Renal cortex interstitium (tissue), 15 donors: ENCODE measurements at places on chromosomes 2 and 18.

DNA sequence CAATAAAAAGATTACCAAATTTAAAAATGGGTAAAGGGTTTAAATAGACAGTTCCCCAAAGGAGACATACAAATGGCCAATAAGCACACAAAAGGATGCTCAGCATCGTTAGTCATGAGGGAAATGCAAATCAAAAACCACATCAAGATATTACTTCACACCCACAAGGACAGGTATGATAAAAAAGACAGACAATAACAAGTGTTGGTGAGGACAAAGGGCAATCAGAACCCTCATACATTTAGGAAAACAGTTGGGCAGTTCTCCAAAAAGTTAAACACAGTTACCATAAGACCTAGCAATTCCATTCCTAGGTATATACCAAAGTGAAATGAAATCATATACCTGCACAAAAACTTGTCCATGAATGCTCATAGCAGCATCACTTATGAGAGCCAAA, 14.5 kb downstream of the CREG2 start:
- no peak for DNase-seq

- DNase-seq: no peak
Measured at GRCh38 chr2:59694176-59694575, 859.3 kb downstream of the BCL11A start.

GRCh38 chr18:63298400-63299365, 20.9 kb downstream of the BCL2 start:
- DNase-seq: no peak

- no peak for DNase-seq
Measured at GRCh38 chr2:86477349-86477748, 36.2 kb downstream of the KDM3A start.

- DNase-seq: no peak
Measured at GRCh38 chr2:233693963-233694362, 1.3 kb downstream of the UGT1A6 start.

GRCh38 chr2:200383380-200384110, 77.1 kb downstream of the SPATS2L start:
- DNase-seq: no peak

DNA sequence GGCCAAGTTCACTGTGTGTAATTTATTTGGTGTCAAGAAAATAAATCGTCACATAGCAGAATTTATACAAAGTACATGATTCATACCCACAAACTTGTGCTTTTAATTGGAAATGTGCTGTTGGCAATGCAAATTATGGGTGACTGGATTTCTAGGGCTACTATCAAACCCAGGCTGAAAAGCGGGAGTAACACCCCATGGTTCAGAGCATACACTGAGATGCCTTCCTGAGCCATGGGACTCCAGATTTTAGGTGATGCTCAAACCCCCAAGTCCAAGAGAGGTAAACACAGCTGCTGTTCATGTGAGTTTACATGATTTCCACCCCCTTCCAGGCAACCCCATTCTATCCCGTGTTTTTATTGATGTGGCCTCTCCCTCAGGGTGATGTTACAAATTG, 565.9 kb upstream of the ID2 start:
- no peak for DNase-seq

DNA sequence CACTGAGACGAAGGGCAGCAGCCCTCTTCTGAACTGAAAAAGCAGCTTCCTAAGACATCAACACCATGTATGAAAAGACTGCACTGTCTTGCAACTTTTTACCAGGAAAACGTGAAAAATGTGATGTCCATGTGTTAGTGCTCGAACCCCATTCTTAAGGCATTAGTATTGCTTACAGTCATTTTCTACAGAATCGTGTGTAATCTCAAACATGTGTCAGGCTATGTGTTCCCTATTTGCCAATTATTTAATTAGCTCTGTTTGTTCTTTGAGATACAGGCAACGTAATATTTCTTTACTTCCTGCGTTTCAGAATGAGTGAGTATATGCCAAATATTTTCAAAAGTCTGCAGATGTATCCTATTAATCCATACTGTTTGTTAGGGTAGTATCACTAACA, 307.7 kb upstream of the CCDC68 start:
- no peak for DNase-seq

GRCh38 chr2:43346602-43347567, 120.5 kb upstream of the ZFP36L2 start:
- no peak for DNase-seq

GRCh38 chr18:13521418-13521817, 204.9 kb downstream of the FAM210A start:
- no peak for DNase-seq

DNA sequence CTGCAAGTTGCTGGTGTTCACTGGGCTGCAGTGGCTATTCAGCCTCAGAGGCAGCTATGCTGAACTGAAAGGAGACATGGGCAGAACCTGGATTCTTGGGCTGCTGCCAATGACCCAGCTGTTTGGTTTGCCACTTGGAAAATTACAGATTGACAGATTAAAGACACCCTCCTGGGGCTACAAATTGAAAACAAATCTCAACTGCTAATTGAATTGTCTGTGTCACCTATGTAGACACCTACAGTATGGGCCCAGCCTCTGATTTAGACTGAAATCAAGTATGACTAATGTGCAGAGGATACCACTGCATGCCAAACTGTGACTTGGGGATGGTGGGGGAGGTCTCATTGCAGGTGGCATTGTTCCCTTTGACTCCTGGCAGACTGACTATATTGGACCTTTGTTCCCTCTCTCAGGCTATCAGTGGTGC, 42.8 kb downstream of the ITSN2 start:
- DNase-seq: no peak

- DNase-seq: no peak
Measured at GRCh38 chr2:226247289-226248275, 552.0 kb downstream of the IRS1 start.

DNA sequence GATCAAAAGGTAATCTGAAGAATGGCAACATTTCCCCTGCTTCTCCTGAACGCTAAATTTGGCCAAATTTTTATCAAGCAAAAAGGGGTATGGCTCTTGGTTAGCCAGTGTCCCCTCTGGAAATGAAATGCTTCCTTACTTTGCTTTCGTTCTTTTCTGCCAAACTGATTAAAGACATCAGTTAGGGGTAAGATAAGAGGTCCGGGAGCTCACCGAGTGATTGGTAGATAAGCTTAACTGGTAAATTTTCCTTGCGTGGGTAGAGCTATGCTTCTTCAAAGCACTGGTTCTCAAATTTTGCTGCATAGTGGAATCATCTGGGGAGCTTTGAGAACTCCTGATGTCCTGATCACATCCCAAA, 62.7 kb upstream of the MAPRE2 start:
- no peak for DNase-seq

GRCh38 chr2:42835577-42836371, 43.4 kb upstream of the HAAO start:
- no peak for DNase-seq

DNA sequence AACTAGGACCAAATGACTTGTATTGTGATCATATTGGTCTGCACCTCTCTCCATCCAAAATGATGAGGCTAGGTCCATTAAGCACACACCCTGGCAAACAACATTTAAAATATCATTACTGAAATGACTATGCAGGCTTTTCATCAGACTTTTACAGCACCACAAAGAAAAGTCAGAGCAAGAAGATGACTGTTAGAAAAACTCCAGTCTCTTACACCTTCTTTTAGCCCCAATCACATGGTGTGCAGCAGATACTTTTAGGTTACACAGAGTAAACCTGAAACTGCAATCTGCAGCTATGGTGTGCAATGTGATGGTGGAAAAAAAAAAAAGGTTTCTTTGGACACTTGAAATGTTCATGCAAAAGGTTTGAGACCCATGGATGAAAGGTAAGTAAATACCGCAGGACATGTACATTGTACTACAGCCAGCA, 5.4 kb upstream of the POLI start:
- no peak for DNase-seq

- DNase-seq: no peak
Measured at GRCh38 chr2:69138247-69138772, 125.3 kb downstream of the ANTXR1 start.

- no peak for DNase-seq
Measured at GRCh38 chr2:229869226-229869625, 52.6 kb downstream of the TRIP12 start.

GRCh38 chr2:66667301-66667700, 232.4 kb downstream of the MEIS1 start:
- DNase-seq: no peak

DNA sequence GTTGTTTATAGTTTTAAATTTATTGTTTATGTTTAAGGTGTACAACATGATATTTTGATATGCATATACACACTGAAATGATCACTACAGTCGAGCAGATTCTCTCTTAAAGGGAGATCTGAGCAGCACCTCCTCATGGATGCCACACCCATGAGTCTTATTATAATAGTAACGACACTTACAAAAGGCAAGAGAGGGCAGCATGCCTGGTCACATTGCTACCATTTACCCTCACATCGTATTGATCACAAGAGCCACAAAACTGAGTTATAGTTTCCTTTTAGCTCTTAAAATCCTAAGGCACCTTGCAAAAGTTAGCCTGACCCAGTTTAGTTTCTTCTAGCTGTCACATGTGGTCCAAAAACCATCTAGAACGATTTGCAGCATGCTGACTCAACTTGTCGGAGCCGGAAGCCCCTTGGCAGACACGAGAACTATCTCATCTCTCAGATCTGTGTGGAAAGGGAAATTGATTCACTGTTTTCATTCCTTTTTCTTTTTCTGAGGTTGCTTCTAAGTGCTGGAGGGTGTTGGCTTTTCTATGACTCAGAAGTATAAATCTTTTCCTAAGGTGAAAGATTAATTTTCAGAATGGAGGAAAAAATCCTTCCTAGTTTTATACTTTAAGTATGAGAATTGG, 85.3 kb downstream of the CDC42EP3 start:
- no peak for DNase-seq

- DNase-seq: no peak
Measured at GRCh38 chr2:184971546-184972068, 373.3 kb downstream of the ZNF804A start.

- no peak for DNase-seq
Measured at GRCh38 chr2:15832030-15832709, 108.2 kb upstream of the MYCN start.

GRCh38 chr2:68790600-68790999, 56.0 kb downstream of the ARHGAP25 start:
- DNase-seq: no peak

GRCh38 chr2:68234405-68234804, 17.9 kb downstream of the PPP3R1 start:
- DNase-seq: no peak

DNA sequence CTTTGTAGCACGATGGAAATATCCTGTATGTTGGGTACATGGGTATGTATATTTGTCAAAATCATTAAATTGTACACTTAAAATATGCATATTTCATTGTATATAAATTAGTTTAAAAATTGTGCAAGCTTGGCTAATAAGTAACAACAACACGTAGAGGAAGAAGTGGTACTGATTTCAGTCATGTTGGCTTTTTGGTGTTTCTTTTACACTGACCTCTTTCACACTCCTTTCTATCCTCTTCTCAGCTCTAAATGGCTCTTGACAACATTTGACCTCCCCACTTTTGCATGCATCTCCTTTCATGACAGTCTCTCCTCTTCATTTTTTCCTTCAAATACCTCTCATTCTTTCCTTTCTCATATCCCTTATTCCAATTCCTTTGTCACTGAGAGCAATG, 801.4 kb upstream of the ZEB2 start:
- DNase-seq: no peak

- DNase-seq: no peak
Measured at GRCh38 chr2:40725950-40726349, 274.1 kb upstream of the SLC8A1 start.

DNA sequence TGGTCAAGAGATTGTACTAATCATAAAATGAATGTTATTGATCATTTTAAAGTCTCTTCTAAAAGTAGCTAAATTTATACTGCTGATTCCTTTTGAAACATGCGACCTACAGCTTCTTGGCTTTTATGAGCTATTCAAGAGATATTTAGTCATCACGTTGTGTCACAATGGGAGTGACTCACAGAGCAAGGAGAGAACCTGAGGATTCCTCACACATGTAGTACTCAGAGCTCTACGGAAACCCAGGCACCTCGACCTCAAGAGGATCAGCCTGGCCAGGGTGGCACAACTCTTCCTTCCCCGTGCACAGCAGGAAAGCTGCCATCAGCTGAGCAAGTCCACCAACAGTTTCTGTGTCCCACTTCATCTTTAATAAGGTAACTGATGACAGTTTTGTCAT, at the start of gene DHRS9:
TSS of gene DHRS9 (plus strand) at position 223 of the 400 bp plus-strand sequence. CDS start 12,019 bp downstream, outside the sequence.
- DNase-seq: no peak

DNA sequence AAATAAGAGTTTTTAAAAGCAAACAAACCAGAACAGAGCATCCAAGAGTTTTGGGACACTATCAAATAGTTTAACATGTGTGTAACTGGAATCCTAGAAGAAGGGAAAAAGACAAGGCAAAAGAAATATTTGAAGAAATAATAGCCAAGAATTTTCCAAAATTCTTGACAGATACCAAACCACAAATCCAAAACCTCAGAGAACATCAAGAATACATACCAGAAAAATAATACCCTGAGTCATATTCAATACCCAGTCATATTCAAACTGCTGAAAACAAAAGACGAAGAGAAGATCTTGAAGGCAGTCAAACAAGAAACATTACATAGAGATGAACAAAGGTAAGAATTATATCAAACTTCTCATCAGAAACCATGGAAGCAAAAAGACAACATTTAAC, 22.9 kb downstream of the INO80C start:
- DNase-seq: no peak

DNA sequence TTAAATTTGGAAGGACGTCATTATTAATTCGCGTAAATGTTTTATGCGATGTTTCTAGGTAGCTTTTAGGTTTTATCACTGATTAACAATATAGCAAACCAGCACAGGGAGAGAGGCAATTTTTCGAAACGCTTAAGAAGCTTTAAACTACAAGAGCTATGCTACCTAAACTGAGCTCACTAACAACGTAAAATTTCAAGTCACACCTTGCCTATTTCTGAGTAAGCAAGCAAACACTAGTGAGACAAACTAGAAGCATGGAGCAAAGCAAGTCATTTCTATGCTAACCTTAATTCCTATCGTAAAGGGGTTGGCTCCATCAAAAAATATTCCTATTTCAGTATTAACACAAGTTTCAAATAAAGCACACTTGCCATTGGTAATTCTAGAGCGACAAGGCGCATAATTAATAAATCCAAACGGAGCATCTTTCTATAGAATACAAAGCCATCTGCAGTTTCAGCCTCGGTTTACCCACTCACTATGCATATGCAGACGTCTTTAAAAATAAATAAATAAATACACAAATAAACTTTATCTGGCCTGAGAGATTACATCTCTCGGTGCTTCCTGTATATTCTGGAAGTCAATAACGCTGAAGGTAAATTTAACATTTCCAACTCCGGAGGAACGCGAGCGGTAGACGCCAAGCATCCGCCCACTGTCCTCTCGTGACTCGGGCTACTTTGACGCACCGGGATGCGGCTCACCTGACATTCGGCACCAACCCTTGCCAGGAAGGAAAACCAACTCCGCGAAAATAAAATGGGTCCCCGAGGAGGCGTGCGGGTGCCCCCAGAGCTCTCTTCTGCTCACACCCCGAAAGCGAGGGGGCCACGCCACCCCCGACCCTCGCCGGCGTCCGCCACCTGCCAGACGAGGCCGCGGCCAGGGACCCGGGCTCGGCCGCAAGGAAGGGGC, 947 bp downstream of the ITSN2 start:
- no peak for DNase-seq
